ENCODE measurements at places on chromosomes 4 and X.

DNA sequence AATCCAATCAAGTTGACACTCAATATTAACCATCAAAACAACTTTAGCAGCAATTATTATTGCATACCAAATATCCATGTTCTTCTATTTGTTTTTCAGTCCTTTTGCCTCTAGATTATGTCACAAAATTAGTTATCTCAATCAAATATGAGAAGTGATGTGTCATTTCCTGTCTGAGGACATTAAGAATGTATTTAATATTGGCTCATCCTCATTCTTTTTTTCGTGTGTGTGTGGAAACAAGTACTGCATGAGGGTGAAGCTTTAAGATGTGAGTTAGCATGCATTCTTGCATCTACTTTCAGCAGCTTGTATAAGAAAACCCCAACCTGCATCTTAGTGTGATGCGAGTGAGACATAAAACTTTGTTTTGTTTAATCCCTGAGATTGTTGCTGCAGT is 301.4 kb downstream of the GRIA2 start:
- DNase-seq = no peak

DNA sequence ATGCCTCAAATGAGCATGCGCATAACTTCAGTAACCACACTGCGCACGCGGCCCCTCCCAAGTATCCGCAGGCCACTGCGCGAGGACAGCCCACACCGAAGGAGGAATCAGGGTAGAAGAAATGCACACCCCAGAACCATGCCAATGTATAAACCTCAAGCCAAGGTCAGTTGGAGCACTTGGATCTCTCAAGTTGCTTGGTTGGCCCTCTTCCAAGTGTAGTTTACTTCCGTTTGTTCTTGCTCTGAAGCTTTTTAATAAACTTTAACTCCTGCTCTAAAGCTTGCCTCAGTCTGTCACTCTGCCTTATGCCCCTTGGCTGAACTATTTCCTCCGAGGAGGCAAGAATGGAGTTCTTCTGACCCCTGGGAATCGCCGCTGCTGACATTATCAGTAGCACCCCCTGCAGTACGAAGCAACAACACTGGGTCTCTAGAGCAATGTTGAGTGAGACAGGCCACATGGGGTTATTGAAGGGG is 22.0 kb upstream of the SPINK2 start:
- DNase-seq = no peak

- DNase-seq = no peak
These were observed 9.5 kb upstream of the HUWE1 start for GRCh38 chrX:53695946-53696549.

GRCh38 chrX:112008724-112009123 is 73.9 kb downstream of the TRPC5 start:
- no peak for DNase-seq

DNA sequence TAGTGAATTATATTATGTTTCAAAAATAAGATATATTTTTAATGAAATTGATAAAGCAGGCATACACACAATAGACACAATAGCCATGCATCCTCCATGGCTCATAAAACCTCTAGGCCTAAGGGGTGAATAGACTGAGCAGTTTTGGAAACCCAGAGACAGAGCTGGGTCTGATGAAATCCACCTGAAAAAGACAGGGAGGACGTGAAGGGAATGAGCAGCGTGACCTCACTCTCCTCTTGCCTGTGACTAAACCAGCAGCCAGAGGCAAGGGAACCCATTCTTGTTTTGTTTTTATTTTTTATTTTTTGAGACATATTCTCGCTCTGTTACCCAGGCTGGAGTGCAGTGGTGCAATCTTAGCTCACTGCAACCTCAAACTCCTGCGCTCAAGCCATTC is 424.4 kb upstream of the FAM241A start:
- no peak for DNase-seq

GRCh38 chr4:151824656-151825055 is 63.8 kb upstream of the GATB start:
- DNase-seq = no peak

DNA sequence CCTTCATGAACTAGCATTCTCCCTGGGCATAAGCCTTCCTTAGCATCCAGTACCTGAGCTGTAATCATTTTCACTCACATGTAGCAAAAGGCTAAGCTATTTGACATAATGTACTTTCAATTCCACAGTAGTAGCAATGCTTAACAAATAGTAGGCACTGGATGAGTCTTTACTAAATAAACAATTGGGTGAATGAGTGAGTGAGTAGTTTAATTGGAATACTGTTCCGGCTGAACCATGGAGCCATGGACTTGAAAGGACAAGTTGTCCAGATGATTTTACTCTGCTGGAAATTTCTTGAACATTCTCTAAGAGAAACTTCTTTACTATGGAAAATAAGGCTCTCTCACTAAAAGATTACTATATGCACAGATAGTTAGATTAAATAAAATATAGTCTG is 159.3 kb downstream of the FAM47B start:
- no peak for DNase-seq

DNA sequence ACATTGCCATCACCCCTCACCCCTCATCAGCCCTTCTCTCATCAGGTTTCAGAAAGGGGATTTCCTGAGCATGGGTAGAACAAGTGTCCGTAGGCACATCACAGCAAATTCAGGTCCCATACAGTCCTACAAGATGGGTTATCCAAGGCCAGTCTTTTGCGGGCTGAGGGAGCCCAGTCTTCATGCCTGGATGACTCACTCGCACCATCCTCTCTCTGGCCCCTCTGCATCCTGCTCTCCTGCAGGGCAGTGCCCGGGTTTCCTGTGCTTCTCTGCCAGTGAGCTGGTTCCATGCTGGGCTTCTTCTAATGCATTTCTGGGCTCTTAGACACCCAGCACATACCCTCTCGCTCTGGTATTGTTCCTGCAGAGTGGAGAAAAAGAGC is 7.3 kb upstream of the INTS6L start:
- DNase-seq = no peak

DNA sequence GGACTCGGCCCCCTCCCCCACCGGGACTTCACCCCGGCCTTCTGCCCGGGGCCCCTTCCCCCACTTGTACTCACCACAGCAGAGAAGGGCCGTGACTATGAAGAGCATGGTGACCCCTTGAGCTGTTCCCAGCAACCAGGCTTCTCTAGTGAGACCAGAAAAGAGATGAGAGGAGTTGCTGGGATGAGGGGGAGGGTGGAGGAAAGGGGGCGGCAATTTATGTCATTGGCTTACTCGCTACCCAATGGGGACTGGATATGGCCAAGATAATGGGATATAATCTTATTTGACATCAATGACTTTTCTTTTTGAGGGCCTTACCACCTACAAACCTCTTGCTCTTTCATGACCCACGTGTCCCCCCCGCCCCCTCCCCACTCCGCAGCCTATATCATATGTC is 9.9 kb downstream of the IGSF1 start:
- no peak for DNase-seq

- no peak for DNase-seq
These were observed 232.1 kb downstream of the DCLK2 start for GRCh38 chr4:150310159-150310895.

- no peak for DNase-seq
These were observed 32.3 kb downstream of the CC2D2A start for GRCh38 chr4:15501941-15502340.

GRCh38 chr4:142523111-142523510 is 323.0 kb downstream of the INPP4B start:
- DNase-seq = no peak

DNA sequence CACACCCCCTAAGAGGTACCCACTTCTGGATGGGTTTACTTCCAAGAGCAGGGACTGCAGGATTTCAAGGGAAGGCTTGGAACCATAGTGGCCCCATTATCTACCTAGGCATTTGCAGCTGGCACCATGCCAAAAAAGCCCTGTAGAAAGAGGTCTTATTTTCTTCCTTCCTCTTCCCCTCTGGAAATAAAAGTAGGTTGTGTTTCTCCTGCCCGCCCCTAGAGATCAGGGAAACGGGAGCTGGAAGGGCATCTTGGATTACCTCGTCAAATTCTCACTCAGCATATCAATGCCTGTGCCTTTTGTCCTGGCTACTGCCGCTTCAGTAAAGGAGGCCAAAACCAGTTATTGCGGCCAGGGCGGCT is 1.6 kb downstream of the SCD5 start:
- no peak for DNase-seq

- DNase-seq = no peak
These were observed 160.9 kb downstream of the SMIM20 start for GRCh38 chr4:26074712-26075430.

GRCh38 chr4:38102957-38103588 is 142.9 kb downstream of the PTTG2 start:
- DNase-seq = no peak

- no peak for DNase-seq
These were observed 36.9 kb upstream of the VSIG4 start for GRCh38 chrX:66076801-66077200.

DNA sequence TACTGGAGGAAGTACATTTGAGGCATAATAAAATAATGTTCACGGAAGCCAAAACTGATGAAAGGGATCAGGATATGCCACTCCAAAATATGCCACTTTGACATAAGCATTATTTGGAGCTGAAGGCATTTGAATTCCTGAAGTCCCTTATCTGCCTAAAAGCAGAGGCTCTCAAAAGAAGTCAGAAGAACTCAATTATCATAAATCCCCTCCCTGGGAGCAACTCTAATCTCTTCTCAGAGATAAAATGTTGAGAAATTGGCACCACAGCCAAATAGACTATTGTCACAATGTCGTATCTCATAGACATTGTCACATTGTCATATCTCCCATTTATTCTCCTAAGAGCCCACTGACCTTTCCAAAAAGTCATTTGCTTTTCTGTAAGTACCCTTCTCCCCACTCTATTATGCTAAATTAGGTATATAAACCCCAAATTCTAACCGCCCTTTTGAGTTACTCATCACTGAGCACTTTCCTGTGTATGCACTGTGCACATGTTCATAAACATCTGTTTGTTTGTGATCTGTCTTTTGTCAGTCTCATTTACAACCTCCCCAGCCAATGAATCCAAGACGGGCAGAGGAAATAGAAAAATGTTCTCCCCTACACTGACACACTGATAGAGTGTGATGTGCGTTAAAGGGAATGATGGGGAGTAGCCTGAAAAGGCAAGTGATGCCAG is 78.5 kb upstream of the NAF1 start:
- DNase-seq = no peak

- DNase-seq = no peak
These were observed 509 bp upstream of the USP11 start for GRCh38 chrX:47232197-47232802.

Data from naive thymus-derived CD4-positive, alpha-beta T cell (primary cell).